ENCODE measurements at places on chromosomes 3 and 15.

- no peak for DNase-seq
Observed at GRCh38 chr15:55989383-55989782, 4.0 kb downstream of the NEDD4 start.

- no peak for DNase-seq
Observed at GRCh38 chr3:4270720-4271119, 32.4 kb upstream of the SETMAR start.

- DNase-seq: no peak
Observed at GRCh38 chr3:102979191-102979590, 544.4 kb downstream of the ZPLD1 start.

DNA sequence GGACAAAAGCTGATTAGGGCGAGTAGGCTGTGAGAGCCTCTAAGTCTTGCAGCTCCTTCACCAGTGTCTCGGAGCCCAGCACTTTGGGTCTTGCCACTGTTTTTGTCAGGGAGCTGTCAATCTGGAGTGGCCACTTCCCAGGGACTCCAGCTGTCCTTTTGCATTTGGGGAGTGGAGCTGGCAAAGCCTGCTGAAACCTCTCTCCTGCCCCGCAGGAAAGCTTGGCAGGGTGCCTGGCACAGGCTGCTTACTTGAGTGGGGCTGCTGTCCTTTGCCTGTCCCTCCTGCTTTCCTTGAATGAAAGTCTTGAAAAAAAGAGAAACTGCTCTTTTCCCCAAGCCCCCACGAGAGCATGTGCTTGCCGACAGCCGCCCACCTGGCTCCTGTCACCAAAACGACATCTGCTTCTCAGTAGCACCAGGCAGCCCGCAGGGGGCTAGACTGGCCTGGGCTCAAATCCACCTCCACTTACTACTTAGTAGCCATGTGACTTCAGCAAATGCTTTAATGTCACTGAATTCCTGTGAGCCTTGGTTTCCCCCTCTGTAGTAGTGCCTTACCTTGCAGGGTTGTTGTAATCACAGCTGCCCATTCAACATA, 13.7 kb downstream of the USP13 start:
- DNase-seq: no peak

GRCh38 chr15:52730173-52730572, 51.0 kb upstream of the ATOSA start:
- DNase-seq: peak; percentile 65

DNA sequence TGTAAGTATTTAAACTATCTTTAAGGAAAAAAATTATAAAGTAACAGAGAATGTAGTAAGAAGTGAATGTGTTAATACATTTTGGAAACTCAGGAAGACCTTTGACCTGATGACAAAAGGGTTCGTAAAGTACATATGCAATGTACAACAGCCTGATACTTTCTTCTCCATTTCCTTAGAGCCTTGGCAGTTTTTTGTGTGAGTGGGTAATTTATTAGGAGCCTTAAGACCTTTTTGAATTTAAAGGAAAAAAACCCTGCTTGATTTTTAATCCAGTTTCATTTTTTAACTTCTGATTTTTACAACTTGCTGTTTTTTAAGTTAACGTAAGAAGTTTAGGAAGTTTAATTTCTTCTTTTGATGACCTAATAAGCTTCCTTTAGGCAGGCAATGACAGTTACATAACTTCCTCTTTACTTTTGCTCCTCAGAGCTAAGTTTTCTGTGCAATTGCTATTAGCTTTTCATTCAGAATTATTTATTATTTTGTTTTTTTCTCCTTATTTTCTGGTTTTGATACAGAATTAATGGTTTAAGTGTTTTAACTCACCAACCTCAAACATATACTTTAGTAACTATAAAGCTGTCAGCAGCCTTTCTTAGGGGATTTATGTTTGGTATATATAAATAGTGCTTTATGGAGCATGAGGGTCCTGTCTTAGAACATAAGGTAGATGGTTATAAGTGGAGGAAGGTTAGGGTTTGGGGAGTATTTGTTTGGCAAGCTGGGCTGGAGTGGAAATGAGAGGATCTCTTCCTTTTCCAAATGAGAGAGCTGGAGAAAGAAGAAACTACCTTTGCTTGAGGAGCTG, 35.2 kb downstream of the ARMC8 start:
- no peak for DNase-seq

GRCh38 chr3:12579905-12580304, 23.0 kb downstream of the MKRN2 start:
- DNase-seq: no peak

- DNase-seq: no peak
Observed at GRCh38 chr3:193869221-193870201, 266.4 kb upstream of the HES1 start.

GRCh38 chr3:156291272-156292123, 171.1 kb downstream of the KCNAB1 start:
- DNase-seq: peak; percentile 2

GRCh38 chr3:48410205-48411040, 19.5 kb downstream of the PLXNB1 start:
- DNase-seq: no peak

- no peak for DNase-seq
Observed at GRCh38 chr15:62046078-62046743, 14.0 kb downstream of the VPS13C start.

DNA sequence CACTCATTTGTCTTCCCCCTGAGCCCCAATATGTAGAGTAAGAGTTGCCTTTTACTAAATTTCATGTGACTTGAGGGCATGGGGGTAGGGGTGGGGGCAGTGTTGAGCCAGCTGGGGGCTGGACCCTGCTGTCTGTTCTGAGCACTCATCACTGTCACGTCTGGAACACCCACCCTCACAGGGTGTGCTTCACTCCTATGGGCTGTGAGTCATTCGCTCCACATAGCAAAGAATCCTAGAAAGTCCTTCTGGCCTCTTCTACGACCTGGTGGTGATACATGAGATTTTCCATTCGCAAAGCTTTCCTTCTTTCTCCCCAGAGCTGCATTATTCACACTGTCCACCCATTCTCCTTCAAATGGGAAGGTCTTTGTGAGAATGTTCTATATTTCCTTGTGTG, 43.6 kb upstream of the MGLL start:
- no peak for DNase-seq

- DNase-seq: no peak
Observed at GRCh38 chr15:29057856-29058255, 172.1 kb downstream of the APBA2 start.

DNA sequence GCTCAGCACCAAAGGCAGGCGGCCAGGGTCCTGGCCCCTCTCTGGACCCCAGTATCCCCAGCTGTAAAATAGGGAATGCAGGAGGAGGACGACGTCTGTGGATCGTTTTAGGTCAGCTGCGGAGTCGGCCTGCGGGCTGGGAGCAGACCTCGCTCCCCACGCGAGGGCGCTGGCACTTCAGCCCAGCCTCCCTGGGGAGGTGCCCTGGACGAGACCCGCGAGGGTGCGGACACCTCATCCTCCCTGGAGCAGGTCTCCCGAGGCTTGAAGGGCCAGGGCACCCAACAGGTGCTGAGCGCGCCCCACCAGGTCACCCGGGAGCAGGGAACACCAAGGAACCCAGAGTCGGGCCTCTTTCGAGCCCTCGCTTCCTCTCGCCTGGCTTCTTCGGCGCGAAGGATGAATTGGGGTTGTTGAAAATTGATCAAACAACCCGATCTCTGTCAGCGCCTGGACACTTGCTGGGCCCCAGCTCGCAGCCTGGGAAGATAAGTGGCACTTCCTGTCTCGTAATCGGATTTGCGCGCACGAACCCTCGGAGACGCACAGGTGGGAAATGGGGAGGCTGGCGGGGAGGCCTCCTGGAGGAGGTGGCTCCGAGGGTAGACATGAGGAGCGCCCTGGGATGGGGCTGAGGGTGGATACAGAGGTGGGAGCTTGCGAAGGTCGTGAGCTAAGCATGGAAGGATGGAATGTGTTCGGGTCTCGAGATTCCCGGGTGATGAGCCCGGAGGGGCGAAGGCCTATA, 588 bp upstream of the VIPR1 start:
- peak; percentile 57 for DNase-seq

DNA sequence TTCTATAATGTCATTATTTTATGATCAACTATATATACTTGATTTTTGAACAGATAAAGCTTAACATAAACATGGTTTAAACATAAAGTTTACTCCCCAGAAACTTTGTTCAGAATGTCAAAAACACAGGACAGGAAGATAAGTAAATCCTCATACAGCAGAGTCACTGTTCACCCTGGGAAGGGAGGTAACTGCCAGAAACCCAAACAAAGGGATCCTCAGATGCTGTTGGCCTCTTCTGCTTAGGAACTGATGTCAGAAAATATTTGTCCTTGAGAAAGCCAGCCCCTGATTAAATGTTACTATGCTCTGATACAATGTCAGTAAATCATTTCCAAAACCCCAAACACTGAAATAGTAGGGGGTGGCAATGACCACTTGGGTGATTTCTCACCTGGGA, 185.3 kb downstream of the TJP1 start:
- no peak for DNase-seq

GRCh38 chr3:12317914-12318313, 29.0 kb downstream of the PPARG start:
- no peak for DNase-seq

DNA sequence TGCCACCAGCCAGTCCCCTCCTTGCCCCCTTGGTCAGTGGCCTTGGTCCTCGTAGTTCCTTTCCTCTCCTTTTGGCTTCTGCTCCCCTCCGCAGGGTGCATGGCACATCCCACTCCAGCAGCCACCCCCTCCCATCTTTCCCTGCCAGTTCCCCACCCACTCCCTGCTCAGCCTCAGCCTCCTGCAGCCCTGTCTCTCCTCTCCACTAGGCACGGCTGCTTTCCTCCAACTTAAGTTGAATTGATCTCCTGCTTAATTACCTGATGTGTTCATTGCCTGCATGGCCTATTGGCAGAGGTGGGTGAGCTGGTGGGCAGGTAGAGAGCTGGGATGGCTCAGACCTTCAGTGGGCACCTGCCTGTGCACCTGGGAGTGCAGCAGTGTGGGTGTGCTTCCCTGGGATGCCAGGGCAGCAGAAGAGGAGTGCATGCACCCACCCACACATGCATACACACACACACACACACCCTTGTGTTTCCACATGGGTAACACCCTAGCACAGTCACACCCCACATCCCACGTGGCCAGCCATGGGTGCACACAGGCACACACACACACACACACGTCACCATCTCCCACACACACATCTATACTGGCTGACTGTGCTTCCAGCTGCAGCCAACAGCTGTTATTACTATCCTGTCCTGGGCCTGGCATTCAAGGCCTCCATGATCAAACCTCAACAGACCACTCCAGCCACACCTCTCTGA, 30.9 kb downstream of the C3orf18 start:
- DNase-seq: no peak

DNA sequence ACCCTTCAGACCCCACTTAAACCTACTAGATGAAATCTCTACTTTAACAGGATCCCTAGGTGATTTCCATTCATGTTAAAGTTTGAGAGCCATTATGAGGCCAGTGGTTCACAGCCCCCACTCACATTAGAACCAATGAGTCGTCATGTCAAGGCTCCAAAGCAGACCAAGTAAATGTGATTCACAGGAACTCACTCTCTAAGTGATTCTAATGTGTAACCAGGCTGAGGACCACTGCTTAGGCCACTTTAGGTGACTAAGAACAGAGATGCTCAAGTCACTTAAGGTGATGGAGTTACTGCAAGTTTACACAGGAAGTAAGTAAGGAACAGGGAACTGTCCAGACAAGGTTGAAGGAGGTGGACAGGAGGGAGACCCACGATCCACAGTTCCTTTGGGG, 7.7 kb downstream of the GALNT15 start:
- no peak for DNase-seq

DNA sequence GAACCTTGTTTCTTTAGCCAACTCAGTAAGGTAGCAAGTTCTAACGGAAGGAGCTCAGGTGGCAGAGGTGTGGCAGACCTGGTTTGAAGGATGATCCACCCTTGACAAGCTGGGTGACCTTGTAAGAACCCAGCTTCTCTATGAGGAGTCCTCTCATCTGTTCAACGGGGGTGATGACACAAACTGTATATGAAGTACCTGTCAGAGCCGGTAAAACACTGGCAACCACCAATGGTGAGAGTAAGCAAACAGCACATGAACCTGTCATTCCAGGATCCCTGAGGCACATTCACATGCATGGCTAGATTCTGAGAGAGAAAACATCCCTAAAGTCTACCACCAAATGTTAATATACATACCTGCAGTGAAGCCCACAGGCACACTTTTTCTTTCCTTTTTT, 2.4 kb downstream of the SCAP start:
- no peak for DNase-seq

GRCh38 chr3:56762718-56763117, 39.0 kb downstream of the ARHGEF3 start:
- no peak for DNase-seq

- DNase-seq: no peak
Observed at GRCh38 chr3:61134532-61134931, 116.7 kb downstream of the FHIT start.

- no peak for DNase-seq
Observed at GRCh38 chr3:190360228-190360627, 27.7 kb upstream of the CLDN16 start.

- no peak for DNase-seq
Observed at GRCh38 chr15:88950600-88951160, 37.5 kb upstream of the MFGE8 start.

GRCh38 chr15:64161688-64162477, 939 bp downstream of the PPIB start:
- DNase-seq: no peak

- peak; percentile 64 for DNase-seq
Observed at GRCh38 chr3:43378066-43378935, 92.0 kb downstream of the SNRK start.

GRCh38 chr15:68783226-68784058, 37.3 kb downstream of the ANP32A start:
- peak; percentile 48 for DNase-seq

- DNase-seq: no peak
Observed at GRCh38 chr3:196008929-196009328, 73.0 kb downstream of the TFRC start.

DNA sequence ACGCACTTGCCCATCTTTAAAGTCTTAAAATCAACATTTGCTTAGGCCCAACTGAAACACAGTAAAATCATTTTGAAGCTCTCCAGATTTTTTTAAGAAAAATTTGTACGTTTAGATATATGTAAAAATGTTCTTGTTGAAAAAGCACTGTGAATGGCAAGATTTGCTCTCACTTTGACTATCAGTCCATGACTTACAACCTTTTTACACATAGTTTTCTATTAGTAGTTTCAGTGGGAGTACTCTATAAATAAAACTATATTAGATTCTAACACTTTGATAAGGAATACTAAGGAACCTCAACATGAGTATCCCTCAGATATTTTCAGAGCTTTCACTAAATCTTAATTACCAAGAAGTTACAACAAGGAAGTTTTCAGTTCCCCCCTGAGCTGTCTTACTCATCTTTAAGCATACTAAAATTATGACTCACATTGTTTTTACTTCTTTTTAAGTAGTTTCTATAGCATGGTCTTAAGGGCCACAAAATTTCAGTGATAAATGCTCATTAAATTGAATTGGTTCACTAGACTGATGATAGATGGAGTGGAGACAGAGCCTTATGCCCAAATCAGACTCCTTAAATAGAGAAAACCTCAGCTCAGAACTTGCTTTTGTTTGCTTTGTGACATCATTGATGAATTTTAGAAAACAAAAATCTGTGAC, 31.6 kb upstream of the RAP2B start:
- DNase-seq: no peak

DNA sequence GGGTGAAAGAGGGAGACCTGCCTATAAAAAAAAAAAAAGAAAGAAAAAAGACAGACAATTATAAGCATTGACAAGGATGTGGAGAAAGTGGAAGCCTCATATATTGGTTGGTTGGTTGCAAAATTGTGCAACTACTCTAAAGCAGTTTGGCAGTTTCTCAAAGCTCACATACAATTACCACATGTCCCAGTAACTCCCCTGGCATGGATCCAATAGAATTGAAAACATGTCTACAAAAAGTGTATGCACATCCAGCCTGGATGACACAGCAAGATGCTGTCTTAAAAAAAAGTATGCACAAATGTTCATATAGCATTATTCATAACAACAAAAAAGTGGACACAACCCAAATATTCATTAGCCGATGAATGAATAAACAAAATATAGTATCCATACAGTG, 19.5 kb downstream of the SETMAR start:
- no peak for DNase-seq
